Activated CD4-positive, CD25-positive, alpha-beta regulatory T cell treated with anti-CD3 and anti-CD28 coated beads, Interleukin-2, amount 50 U/mL, for 24 hours (primary cell): ENCODE measurements at places on chromosomes 16 and 17.

DNA sequence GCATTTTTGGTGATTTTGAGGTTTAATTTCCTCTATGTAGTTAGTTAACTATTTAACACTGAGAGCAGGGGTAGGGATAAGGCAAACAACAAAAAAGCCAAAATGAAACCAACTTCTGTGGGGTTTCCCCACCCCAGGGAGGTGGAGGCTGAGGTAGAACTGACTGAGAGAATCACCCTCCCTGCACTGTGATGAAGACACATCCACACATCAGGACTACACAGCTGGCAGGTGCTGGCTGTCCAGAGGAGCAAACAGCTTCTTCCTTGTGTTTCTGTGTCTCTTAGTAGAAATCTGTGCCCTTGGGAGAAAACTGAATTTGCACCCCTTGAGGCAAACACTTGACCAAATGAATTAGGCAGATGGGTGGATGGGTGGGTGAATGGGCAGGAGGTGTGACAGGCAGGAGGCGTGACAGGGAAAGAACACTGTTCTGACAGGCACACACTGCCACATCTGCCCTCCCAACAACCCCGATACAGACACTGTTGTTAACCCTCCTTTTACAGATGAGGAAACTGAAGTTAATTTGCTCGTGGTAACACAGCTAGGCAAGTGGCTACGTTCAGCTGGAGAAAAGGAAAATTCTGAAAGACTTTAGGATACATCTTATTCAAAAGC is 62.9 kb upstream of the AMZ2 start:
- peak; percentile 87 for ATAC-seq

GRCh38 chr16:19861811-19862327 is 22.8 kb downstream of the GPRC5B start:
- ATAC-seq, result no peak

GRCh38 chr16:29877266-29877961 is 14.4 kb upstream of the CDIPT start:
- peak; percentile 71 for ATAC-seq

GRCh38 chr16:48608871-48609651 is 919 bp downstream of the N4BP1 start:
- ATAC-seq, result no peak

DNA sequence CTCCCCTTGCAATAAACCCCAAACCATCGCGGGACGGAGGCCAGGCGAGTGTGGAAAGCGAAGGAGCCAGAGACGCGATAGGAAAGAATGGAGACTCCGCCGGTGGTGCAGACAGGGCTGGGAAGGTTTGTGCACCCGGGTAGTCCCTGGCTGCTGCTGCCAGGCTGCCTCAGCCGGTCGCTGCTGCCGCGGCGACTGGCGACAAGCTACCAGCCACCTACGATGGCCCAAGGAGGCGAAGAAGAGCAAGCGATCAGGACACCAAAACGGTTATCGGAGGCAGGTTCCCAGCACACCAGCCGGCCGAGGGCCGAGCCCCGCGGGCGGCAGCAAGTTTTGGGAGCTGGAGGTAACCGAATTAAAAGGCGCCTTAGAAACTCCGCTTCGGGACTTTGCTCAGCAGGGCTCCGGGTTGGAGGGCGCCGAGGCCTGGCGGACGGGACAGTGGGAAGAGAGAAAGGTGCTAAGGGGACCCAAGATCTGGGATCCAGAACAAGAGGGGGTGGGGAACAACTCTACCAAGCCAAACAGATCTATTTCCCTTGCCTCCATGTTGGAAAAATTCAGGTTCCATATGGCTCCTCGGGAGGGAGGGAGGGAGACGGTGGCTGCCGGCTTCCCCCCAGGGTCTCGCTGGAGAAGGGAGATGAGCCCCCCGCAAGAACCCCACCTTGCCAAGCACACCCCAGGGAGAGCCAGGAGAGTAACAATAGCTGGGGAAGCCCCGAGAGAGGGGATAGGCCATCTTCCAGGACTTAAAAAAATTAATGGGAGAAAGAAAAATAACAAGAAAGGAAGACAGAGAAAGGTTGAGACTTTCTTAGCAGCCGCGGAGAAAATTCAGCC is 9.7 kb upstream of the HOXB2 start:
- no peak for ATAC-seq

GRCh38 chr17:7885367-7886226 is 3.0 kb upstream of the CHD3 start:
- peak; percentile 1 for ATAC-seq
